Aorta (tissue), 5 donors: ENCODE measurements at places on chromosomes 1 and 21. TPM values are rescaled to one million over a fixed set of nuclear protein-coding genes. Genes with fewer than 3 reads are reported as not detected.

Gene DFFA
- total RNA-seq = 21.4 TPM

Gene GRIK3
- total RNA-seq = 1.6 TPM

Gene PUSL1
- 12.6 TPM for total RNA-seq

Gene DCDC2B
- total RNA-seq = not detected

Gene OR2L2
- 0.13 TPM for total RNA-seq

Gene BEND5
- 11.2 TPM for total RNA-seq

Gene DPT
- total RNA-seq = 73.2 TPM

Gene MPZ
- total RNA-seq = 11.2 TPM

Gene SLC44A5
- total RNA-seq = 1.0 TPM
